ENCODE measurements at places on chromosomes 5 and 9.

GRCh38 chr5:61257421-61257820 lies 74.6 kb upstream of the ZSWIM6 start:
- no peak for DNase-seq

DNA sequence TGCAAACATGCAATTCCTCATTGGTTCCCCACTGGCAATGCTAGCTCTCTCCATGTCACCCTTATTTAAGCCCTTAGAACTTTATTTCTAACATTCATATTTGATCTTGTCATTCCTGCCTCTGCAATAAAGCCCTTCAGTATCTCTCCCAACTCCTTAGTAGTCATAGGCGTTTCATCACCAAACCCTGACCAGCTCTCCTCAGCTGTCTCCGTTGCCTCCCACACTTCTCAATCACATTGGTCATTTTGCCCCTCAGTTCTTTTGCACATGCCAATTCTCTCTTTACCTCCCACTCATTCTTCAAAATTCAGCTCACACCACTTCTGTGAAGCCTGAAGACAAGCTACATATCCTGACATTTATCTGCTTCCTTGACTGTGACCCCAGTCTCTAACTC lies 2.8 kb upstream of the RUSC2 start:
- no peak for DNase-seq

- no peak for DNase-seq
Measured at GRCh38 chr9:100160021-100160420, 61.0 kb downstream of the INVS start.

DNA sequence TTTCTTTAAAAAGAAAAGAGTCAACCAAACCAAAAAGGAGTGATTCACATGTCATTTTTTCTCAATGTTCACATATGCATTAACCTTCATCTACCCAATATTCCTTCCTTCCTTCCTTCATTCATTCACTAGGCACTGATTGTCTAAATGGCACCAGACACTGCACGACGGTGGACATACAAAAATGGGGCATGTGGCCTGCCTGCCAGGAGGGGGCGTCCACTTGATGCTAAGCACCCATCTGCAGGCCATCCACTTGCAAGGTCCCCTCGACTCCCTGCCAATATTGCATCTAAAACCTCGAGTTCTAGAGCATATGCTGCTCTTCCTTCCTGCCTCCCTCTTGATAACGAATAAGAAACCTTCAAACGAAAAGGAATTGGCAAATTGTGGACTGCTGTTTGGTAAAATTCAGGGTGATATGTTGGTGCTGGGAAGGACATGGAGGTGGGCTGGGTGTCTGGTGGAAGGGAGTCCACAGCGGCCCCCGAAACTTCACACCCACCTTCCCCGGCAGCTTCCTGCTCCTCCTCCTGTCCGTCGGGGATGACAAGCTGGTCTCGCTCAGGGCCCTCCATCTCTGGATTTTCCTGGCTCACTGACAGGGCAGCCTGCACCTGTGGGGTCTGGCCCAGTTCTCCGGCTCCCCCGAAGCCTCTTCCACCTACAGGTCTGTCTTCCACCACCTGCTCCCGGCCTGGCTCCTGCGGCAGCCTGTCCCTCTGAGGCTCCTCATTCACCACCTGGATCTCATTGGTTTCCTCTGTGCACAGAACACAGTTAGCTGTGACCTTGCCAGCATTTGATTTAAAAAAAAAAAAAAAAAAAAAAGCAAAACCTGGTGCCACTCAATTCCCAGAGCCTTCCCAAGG lies 64.3 kb downstream of the GOLM1 start:
- DNase-seq: no peak

- no peak for DNase-seq
Measured at GRCh38 chr5:125293223-125293622, 546.8 kb upstream of the ZNF608 start.

GRCh38 chr5:157877821-157878220 lies 18.9 kb upstream of the CLINT1 start:
- no peak for DNase-seq

GRCh38 chr9:84283946-84284345 lies 56.6 kb downstream of the SLC28A3 start:
- no peak for DNase-seq

DNA sequence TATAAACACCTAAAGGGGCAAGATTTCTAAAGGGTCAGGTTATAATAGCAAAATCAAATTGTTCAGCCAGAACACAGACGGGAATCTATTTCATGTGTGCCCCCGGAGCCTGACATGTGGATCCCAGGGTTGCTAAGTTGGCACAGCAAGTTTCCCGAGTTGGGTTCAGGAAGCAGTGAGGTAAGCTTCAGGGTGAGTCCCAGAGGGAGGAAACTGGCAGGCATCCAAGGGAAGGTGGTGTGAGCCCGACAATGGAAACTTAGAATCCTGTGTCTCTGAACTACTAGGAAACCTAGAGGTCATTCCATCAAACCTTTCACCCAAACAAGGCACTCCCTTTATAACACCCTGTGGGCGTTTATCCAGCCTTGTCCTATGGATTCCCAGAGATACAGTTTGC lies 98.4 kb downstream of the ADRB2 start:
- no peak for DNase-seq

- DNase-seq: no peak
Measured at GRCh38 chr5:107704681-107705401, 34.1 kb upstream of the EFNA5 start.

DNA sequence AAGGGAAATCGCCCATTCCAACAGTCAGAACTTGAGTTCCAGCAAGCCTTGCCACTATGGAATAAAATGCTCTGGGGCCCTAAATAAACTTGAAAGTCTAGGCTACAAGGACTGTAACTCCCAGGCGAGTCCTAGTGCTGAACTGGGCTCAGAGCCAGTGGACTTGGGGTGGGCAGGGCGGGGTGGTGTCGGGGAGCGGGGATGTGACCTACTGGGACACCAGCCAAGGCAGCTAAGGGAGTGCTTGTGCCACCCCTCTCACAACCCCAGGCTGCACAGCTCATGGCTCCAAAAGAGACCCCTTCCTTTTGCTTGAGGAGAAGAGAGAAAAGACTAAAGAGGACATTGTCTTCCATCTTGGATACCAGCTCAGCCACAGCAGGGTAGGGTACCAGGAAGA lies 61.5 kb downstream of the MEIKIN start:
- DNase-seq: no peak

DNA sequence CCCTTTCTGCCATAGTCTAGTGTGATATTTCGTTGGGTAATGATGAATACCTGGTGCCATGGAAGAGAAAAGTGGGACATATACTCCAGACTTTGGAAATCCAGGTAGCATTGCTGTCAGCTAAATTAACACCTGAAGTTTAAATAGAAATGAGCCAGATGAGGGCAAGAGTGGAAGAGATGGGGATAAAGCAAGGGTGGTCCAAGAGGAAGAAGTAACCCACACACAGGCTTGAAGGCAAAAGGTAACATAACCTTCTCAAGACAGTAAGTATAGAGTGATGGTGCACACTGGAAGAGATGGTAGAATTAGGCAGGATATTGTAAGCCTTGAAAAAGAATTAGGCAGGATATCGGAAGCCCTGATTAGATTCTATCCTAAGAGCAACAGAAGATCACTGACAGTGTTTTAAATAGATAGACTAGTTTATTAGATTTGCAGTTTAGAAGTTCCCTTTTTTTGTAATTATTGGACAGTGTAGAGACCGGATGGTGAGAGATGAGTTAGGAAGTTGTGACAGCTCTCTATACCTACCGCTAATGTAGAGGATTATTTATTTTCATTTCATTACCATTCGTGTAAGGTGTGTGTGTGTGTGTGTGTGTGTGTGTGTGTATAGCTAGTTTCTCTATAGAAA lies 16.8 kb downstream of the ANXA1 start:
- DNase-seq: no peak

GRCh38 chr5:77920359-77921058 lies 144.4 kb upstream of the TBCA start:
- no peak for DNase-seq

GRCh38 chr5:133260715-133261114 lies 208.9 kb downstream of the HSPA4 start:
- DNase-seq: no peak

- no peak for DNase-seq
Measured at GRCh38 chr9:93205045-93205768, 21.3 kb downstream of the WNK2 start.

DNA sequence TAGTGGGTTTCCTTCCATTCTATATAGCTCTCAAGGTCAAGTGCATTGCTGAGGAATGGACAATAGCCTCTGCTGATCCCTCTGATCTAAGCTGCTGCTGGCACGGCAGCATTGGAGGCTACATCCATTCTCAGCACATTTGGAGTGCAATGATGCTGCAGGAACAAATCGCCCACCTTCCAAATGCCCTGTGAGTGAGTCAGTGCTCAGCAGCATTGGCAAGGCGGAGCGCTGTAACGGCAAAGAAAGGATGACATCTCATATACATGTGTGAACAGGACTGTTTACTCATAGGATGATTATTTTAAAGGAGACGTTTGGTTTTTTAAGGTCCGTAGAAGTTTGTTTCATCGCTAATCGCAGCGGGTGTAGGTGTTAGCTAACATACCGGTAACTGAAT lies 408.7 kb downstream of the ARHGEF28 start:
- no peak for DNase-seq

DNA sequence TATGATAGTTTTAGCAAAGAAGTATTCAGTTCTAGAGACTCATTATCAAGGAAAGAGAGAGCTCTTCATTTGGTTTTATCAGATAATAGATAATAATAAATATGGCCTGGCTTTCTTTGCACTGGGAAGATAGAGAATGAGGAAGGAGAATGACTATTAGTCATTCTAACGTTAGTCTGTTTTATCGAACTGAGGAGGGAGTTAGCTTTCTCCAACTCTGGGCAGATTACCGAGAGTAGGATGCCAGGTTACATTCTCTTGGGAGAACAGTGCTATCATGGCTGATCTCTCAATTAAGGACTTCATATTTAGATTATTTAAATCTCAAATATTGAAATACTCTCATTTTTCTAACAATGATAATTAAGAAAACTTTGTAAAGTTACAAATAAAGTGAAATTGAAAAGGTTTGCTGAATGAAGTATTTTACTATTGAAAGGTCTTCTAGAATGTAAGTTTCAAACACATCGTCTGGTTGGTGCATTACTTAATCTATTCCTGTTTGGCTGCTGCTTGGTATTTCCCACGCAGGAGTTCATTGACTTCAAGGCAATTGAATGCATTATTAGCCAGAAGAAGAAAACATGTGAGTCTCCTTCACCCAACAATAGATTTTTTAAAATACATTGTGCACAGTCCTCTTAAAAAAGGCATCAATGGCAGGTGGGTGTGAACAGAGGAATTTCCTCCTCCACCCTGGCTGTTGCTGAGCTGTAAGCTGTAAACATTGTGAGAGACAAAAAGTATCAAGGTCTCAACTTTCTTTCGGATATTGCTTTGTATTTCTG lies 140.8 kb downstream of the C9orf152 start:
- no peak for DNase-seq

DNA sequence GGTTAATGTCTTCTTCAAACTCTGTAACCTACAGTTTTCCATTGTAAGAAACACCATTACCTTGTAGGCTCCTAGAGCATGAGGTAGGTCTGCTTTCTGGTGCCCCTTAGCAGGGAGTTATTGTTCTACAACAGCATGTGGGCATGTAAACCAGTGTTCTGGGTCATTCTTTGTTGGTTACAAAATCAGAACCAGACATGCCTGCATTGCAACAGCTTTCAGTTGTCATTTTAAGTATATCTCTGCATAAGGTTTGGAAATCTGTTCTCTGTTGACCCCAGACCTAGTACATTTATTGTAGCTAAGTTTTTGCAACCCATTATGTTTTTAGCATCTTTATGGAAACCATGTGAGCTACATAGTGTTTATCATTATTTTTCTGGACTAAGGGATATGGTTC lies 10.9 kb downstream of the RGMB start:
- no peak for DNase-seq

GRCh38 chr5:123451047-123451446 lies 27.8 kb upstream of the CEP120 start:
- DNase-seq: no peak

DNA sequence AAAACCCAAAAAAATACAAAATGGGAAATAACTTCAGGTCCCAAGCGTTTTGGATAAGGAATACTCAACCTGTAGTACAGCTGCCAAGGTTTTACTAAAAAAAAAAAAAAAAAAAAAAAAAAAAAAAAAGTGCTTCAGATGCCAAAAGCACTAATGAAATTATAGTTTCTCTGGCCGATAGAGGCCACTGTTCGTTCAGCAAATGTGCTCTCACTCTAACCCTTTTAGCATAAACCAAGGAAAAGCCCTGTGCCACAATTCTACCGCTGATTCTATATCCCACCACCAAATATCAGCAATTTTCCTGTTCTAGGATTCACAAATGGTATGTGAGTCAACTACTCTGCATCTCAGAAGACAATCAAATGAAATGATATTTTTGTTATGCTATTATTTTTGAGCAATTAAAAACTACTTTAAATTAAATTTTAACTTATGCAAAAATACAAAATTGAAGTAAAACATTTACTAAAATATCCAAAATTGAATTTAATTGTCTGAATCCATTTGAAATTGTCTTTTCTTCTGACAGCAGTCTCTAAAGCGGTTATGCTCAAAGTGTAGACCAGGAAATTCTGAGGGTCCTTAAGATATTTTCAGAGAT lies 79.8 kb downstream of the RICTOR start:
- no peak for DNase-seq

- no peak for DNase-seq
Measured at GRCh38 chr9:88628114-88628513, 93.1 kb downstream of the NXNL2 start.

DNA sequence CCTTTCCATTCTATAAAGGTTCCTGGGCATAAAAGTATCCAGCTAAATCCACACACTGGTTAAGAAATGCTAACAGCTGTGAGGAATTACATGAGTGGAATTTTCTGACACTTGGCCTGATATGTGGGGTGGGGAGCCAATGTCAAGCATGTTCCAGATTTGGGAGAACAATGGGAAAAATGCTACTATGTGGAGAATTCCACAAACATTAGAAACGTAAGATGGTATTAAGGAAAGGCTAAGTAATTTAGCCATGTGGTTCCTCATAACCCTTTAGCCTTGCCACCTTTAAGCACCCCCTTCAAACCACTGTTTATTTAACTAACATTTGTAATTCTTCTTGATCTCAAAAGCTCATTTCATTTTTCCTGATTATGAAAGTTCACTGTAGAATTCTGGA lies 149.2 kb downstream of the GNA14 start:
- no peak for DNase-seq

DNA sequence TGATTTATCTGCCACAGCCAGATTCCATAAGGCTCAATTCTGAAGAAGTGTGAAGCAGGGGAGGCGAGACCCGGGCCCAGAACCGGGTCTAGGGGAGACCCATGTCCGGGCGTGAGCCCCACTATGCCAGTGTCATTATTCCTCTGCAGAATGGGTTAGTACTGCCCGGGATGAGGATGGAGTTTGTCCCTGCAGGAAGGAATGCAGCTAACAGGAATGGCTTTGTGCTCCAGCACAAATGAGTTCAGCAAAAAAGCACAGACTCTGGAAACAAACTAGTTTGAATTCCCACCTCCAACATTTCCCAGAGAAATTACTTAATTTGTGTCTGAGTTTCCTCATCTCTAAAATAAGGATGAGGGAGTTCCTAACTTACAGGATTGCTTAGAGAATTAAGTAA lies 202.9 kb downstream of the SYK start:
- DNase-seq: no peak

- no peak for DNase-seq
Measured at GRCh38 chr5:32276173-32276853, 36.4 kb downstream of the MTMR12 start.

GRCh38 chr5:124677374-124678351 lies 68.8 kb downstream of the ZNF608 start:
- no peak for DNase-seq

Measured in cortex of kidney (tissue), 1 donor.